ENCODE measurements at places on chromosomes 4 and X.
A peak's percentile ranks its signal among the peaks of the same experiment; 100 is the strongest.

GRCh38 chr4:122833999-122834398 is 7.4 kb downstream of the FGF2 start:
- DNase-seq, result no peak

DNA sequence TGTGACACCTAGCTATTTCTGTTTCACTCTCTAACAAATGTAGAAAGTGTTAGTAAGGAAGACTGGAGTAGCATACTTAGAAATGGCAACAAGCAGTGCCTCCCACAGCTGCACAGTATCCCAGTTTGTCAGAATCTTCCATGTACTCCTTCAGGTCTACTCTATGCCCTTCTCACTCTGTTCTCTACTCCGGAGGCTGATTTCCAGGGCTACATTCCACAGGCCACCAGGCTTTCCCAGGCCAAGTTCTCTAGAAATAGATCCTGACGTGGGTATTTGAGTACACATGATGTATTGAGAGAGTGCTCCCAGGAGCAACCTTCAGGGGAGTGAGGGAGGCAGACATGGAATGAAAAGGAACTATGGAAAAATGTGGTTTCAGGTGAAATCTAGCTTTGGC is 177.3 kb upstream of the GK2 start:
- DNase-seq, result no peak

GRCh38 chr4:124710911-124711310 is 1.6 kb downstream of the ANKRD50 start:
- DNase-seq, result peak; percentile 76

DNA sequence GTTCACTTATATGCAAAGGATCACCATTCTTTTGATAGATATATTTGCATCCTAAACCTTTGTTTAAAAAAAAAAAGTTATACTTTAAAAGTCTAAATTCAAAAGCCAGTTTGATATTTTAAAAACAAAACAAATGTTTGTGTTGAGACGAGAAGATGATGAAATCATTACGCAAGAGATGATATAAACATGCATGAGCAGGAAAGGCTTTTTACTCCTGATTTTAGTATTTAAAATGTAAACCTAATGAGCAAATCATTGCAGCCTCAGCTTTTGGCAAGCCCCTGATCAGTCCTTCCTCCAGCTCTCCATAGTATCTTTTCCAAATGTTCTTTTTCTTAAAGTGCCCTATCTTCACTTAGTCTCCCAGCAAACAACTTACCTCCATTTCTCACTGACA is 115.6 kb downstream of the ARAP2 start:
- DNase-seq, result no peak

GRCh38 chrX:104428231-104428630 is 137.8 kb upstream of the IL1RAPL2 start:
- peak; percentile 37 for DNase-seq

DNA sequence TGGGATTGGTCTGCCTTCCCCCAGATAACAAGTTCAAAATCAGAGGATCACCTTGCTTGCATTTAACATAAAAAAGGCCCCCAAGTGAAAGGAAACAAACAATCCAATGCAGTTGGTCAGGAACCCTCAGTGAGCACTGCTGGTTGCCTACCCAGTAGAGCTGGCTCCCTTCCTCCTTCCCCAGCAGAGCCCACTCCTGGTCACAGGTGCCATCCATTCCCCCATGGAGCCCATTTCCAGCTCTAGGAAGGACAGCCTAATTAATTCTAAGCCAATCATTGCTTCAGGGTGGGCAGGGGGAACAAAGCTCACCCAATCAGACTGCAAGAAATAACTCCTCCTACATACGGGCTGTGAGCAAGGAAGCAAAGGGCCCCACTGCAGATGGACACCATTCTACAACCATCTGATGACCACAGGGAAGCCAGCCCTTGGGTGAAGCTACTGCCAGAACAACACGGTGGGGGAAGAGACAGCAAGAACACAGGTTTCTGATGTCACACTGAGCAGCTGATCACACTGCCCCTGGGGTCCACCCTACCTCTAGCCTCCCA is 86.5 kb downstream of the SH3KBP1 start:
- no peak for DNase-seq

- DNase-seq, result no peak
Observed at GRCh38 chr4:112859456-112860184, 189.8 kb upstream of the ANK2 start.

- peak; percentile 82 for DNase-seq
Observed at GRCh38 chr4:140252742-140253555, 99.0 kb upstream of the MAML3 start.

Measured in RKO (cell line).